ENCODE measurements at places on chromosomes 4 and X. TPM values are rescaled to one million over a fixed set of nuclear protein-coding genes. Genes with fewer than 3 reads are reported as not detected.

FHIP1A gene
- 4.4 TPM for total RNA-seq

CCSER1 gene
- not detected for total RNA-seq

APLN gene
- total RNA-seq = 0.72 TPM

PNMA3 gene
- total RNA-seq = not detected

TEX11 gene
- total RNA-seq = not detected

- DNase-seq = no peak
These were observed 60.6 kb downstream of the NBDY start for GRCh38 chrX:56789518-56790070.

GRCh38 chrX:139121616-139122286, 408.8 kb upstream of the F9 start:
- DNase-seq = no peak

- no peak for DNase-seq
These were observed 438.7 kb upstream of the IGFBP7 start for GRCh38 chr4:57548856-57549255.

GRCh38 chr4:38603652-38604051, 60.3 kb upstream of the KLF3 start:
- no peak for DNase-seq

GRCh38 chr4:26126143-26126718, 194.6 kb upstream of the RBPJ start:
- no peak for DNase-seq

DNA sequence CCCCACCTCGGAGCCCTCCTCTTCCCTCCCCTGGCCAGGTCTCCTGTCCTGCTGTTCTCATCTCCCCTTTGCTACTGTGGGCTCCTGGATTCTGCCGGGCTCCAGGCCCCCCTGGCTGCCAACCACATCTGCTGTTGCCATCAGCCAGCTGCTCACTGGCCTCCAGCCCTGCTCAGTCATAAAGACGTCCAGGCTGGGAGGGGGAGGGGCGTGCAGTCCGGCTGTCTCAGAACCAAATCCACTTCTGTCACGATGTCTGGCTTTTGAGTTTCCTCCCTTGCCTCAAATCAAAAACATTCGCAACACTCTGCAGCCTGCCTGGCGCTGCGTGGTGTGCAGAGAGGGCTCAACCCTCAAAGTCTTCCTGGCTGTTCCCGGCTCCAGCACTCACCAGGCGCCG, 7.1 kb downstream of the RASL11B start:
- peak; percentile 62 for DNase-seq

- no peak for DNase-seq
These were observed 265.5 kb downstream of the ARHGAP24 start for GRCh38 chr4:85740431-85740861.

DNA sequence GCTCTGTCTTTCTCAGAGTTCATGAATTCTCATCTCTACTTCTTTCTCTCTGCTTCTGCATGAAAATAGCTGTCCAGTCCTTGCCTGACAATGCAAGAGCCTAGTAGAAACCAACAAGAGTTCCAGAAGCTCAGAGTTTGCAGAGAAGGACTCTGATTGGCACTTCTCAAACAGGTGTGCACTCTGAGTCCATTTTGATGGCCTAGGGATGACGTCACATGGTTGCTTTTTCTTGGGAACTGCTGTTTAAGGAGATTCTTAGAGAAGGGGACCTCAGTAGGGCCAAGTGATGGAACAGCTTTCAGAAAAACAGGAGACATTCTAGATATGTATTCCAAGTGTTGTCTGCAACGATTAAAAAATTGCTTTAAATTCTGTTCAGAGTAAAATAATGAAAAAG, 56.8 kb downstream of the HMGB2 start:
- DNase-seq = no peak

DNA sequence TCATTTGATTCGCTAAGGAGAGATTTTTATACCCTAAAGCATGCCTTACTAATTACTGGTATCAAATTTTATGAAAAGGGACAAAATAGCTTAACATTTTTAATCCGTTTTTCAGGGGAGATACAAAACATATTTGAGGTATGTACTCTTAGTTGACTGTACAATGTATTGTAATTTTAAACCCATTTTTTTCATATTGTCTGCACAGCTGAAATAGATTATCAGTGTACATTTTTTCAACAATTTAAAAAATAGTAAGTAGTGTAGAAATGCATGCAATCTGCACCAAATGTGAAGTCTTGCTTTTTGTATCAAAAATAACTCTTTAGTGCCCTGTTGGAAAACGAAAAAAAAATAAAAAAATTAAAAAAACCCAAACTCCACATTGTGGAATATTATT, 82.2 kb downstream of the TENM3 start:
- no peak for DNase-seq

DNA sequence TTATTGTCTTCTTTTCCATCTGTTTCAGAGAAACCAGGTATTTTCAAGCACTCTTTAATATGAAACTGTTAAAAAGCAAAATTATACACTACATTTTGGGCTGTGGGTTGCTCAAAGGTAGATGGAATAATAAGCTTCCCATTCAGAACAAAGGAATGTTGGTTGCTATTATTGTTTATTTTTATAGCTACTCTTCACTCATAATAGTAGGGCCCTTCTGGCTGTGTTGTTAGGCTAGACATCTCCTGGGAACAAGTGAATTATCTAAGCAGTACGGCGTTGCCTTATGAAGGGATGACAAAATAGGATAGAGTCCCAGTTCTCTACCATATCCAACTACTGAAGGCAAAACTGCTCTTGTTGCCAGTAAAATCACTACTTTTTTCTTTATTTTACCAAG, 34.2 kb downstream of the TENM3 start:
- no peak for DNase-seq

- no peak for DNase-seq
These were observed 118.8 kb downstream of the GABRA2 start for GRCh38 chr4:46270986-46271596.
